ENCODE measurements at places on chromosomes 6 and 20.

- DNase-seq, result no peak
Measured at GRCh38 chr20:46900086-46900485, 5.4 kb downstream of the EYA2 start.

- DNase-seq, result peak; percentile 12
Measured at GRCh38 chr6:55438203-55438602, 110.9 kb downstream of the GFRAL start.

GRCh38 chr20:54556406-54556805 lies 81.0 kb downstream of the DOK5 start:
- DNase-seq, result no peak

GRCh38 chr6:4802312-4802935 lies 26.2 kb downstream of the CDYL start:
- DNase-seq, result no peak

- DNase-seq, result no peak
Measured at GRCh38 chr6:29665942-29666825, 9.3 kb downstream of the MOG start.

DNA sequence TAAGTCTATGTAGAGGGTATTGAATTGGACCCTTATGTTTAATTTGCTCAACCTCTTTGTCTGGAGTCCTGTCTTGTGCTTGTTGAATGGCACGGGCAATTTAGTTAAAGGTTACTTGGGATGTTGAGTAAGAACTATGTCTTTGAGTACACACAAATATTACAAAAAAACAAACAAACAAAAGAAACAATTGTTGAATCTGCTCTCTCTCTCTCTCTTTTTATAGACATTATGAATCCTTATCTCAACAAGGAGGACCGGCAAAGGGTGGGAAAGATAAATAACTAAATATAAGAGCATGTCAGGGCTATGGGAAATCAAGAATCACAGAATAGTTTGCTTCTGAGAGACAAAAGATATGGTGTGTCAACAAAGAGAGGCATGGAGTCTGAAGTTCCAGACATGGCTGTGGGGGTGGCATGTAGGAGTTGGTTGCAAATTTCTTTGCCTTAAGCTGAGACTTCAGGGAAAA lies 608.6 kb downstream of the UTRN start:
- no peak for DNase-seq

GRCh38 chr20:49427751-49428518 lies 54.5 kb downstream of the KCNB1 start:
- no peak for DNase-seq

DNA sequence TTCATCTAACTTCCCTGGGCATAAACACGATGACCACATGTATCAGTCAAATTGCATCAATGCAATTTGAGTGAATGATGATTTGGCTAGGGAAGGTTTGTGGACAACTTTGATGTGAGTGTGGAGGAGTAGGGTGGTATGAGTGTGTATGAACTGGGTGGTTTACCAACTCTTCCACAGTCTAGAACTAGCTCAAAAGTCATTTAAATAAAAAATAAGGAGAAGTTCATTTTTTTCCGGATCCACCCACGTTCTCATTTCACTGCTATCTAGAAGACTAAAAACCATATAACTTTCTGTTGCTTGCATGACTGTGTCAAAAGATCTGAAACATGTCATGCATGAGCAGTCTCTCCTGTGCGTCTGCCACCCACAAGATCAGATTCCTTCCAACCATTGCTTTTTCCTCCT lies 23.6 kb downstream of the SLC35D3 start:
- DNase-seq, result no peak

DNA sequence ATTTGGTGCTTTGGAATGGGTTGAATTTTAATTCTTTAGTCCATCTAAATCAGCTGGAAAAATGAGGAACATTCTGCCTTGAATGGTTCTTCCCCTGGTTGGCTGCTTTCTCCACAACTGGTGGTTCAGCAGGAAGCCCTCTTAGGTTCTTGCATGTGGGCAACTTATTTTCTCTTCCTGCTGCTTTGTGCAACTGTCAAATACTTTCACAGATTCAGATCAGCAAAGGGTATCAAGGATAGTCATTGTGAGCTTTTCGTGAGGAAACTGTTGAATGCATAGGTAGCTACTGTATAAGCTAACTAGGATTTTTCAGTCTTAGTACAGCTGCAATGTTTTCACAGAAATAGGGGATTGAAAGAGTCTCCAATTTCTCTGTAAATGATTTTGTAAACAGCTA lies 72.9 kb upstream of the MRAP2 start:
- DNase-seq, result no peak

DNA sequence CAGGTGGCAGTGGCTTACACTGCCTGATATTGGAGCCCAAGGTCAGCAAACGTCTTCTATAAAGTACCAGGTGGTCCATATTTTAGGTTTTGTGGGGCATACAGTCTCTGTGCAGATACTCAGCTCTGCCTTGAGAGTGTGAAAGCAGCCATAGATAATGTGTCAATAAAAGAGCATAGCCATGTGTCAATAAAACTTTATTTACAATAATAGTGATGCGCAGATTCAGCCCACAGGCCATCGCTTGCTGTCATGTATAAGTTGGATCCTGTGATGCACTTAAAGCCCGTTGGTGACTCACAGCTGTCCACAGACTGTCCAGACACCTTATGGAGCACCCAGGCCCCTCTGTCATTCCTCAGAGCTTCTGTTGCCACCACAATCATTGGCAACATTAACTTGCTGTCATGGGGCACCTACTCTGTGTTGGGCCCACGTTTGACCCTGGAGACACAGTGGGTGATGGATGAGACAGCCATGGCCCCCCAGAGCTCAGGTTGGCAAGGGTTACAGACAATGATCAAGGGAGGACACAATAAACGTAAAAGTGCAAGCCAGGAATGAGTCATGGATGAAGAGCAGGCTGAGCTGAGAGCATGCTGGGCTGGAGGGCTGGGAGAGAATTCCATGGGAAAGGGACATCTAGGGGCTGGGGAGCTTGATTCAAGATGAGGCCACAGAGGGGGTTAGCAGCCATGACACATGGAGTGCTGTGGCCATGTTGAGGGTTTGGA lies 173.6 kb downstream of the TAF4 start:
- DNase-seq, result no peak

GRCh38 chr6:72948153-72948552 lies 277.1 kb downstream of the KHDC1L start:
- no peak for DNase-seq

GRCh38 chr6:46170357-46171289 lies at the start of gene ENPP5:
Gene ENPP5 (minus strand): TSS chr6:46170980. CDS start chr6:46168262, 2,718 bp downstream.
- peak; percentile 7 for DNase-seq

DNA sequence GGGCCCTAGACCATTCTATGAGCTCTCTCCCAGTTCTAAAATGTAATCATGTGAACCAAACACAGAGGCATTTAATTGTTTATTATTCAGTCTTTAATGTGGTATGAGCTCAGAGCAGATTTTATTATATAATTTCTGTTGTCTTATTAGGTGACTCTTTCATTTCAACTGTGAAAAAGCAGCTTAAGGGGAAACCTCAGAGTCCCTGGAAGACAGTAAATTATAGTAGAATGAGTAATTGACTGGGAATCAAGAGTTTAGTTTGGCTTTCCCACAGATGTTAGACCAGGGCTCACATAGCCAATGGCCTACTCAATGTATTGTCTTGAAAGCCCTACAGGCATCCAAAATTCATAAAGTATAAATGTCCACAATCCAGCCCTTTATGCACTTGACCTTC lies 390.4 kb upstream of the SLC35B3 start:
- DNase-seq, result no peak

- DNase-seq, result no peak
Measured at GRCh38 chr6:146339716-146340115, 203.9 kb upstream of the RAB32 start.

DNA sequence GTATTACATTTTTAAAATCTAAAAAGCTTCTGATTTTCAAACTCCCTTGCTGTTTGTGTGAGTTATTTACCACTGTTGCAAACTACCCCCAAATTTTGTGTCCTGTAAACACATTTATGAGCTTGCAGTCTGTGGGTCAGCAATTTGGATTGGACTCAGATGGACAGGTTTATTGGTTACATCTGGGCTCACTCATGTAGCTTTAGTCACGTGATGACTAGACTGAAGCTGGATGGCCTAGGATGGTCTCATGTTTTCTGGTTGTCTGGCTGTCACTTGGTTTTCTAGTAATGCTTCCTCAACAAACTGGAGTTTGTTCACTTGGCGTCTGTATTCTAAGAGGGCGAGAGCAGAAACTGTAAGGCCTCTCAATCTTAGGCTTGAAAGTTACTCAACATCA lies 12.2 kb upstream of the C6orf58 start:
- no peak for DNase-seq

- peak; percentile 90 for DNase-seq
Measured at GRCh38 chr20:11686820-11687543, 230.7 kb upstream of the BTBD3 start.

- DNase-seq, result no peak
Measured at GRCh38 chr20:24297993-24298392, 171.4 kb upstream of the SYNDIG1 start.
